NCI-H1930 (cell line): ENCODE measurements at places on chromosomes 11 and 22.

DNA sequence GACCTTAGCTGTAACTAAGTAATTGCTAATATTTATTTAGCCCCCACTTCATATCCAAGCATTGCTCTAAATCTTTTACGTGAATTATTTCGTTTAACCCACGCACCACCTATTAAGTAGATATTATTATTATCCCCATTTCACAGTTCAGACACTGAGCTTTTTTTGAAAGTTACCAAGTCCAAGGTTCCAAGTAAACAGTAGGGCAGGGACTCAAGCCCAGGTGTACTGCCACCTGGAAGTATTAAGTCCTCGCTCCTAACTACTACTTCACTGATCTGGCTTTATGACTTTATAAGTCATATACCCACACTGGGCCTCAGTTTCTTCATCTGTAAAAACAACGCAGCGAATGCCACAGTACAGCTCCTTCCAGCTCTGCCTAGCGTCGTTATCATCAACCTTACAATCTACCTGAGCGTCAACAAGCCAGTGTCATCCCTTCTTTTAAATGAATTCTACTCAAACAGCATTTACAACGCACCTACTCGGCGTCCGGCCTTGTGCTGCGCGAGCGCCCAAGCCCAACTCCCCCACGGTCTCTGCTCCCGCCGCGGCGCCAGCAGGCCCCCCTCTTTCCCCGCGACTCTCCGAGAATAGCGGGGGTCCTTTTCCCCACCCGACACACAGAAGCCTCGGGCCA lies 624 bp downstream of the TMEM41B start:
- no peak for DNase-seq

DNA sequence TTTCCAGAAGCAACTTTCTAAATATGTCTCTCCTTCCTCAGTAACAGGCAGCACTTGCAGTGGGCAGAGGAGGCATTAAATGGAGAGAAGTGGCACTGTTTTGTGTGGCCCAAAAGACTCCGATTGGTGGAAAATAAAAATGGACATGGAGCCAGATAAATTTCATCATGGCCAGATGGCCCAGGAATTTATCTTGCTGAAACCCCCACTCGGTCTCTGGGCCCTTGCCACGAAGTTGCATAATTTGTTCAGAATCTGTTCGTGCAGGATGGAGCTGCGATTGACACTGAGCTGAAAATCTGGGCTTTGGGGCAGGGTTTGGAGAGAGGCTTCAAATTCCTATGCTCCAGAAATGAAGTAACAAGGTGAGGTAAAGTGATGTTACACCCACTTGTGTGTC lies 65.5 kb downstream of the C11orf91 start:
- DNase-seq: no peak

GRCh38 chr11:77198440-77198849 lies 70.4 kb downstream of the MYO7A start:
- no peak for DNase-seq

DNA sequence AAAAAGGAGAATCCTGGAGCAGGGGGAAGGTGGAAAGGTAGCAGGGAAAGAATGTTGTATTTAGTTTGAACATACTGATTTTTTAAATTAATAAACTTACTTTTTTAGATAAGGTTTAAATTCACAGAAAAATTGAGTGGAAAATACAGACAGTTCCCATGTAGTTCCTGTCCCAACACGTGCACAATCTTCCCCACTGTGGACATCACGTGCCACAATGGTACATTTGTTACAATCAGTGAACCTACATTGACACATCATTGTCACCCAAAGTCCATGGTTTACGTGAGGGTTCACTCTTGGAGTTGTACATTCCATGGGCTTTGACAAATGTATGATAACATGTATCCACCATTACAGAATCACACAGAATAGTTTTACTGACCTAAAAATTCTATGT lies 10.5 kb upstream of the PICALM start:
- no peak for DNase-seq

GRCh38 chr11:96217206-96217605 lies 125.8 kb downstream of the MAML2 start:
- no peak for DNase-seq

GRCh38 chr11:45252877-45253276 lies 33.3 kb downstream of the SYT13 start:
- DNase-seq: no peak
